ENCODE measurements at places on chromosomes 6 and 20.

- DNase-seq, result no peak
Observed at GRCh38 chr6:14727494-14728395, 518.1 kb upstream of the JARID2 start.

GRCh38 chr6:117328005-117328389 lies 62.6 kb downstream of the VGLL2 start:
- DNase-seq, result no peak

- DNase-seq, result no peak
Observed at GRCh38 chr20:50838322-50838625, 43.4 kb downstream of the BCAS4 start.

GRCh38 chr20:8118039-8118438 lies 14.0 kb upstream of the PLCB1 start:
- DNase-seq, result no peak

GRCh38 chr20:24990810-24991252 lies 1.7 kb downstream of the APMAP start:
- DNase-seq, result no peak
